ENCODE measurements at places on chromosomes 5 and 9.

- DNase-seq, result no peak
These were observed 138.9 kb downstream of the RGS3 start for GRCh38 chr9:113602126-113603047.

GRCh38 chr5:57575839-57576238, 93.2 kb upstream of the ACTBL2 start:
- DNase-seq, result no peak

DNA sequence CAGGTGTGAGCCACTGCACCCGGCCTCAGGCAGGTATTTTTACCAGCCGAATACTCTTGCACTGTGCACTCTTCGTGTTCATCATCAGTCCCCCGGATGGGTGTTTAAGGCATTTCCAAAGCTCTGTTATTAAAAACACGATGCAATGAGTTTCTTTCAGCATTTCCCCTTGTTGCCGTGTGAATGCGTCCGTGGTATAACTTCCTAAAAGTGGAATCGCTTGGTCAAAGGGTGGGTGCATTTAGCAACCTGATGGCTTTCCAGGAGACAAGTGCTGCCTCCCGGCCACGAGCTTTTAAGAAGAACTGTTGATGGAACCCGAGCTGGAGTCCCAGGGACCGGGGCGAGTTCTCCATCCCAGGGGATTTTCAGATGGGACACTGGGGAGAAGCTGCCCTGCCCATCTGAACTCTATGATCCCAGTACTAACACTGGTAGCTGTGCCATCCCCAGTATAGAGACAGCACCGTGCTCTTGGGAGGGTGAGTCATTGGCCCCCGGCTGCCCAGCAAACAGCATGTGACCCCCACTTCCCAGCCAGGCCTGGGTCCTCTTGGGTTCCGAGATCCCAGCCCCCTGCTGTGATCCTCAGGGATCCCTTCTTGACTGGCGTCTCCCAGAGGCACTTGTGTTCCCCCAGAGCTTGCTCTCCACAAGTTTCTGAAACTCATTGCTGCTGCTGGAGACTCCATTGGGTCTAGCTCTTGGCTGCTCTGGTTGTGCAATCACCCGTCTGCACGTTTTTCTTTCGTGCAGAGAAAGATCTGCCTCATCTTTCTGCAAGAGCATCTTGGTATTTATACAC, 169.5 kb upstream of the IER5L start:
- DNase-seq, result no peak

DNA sequence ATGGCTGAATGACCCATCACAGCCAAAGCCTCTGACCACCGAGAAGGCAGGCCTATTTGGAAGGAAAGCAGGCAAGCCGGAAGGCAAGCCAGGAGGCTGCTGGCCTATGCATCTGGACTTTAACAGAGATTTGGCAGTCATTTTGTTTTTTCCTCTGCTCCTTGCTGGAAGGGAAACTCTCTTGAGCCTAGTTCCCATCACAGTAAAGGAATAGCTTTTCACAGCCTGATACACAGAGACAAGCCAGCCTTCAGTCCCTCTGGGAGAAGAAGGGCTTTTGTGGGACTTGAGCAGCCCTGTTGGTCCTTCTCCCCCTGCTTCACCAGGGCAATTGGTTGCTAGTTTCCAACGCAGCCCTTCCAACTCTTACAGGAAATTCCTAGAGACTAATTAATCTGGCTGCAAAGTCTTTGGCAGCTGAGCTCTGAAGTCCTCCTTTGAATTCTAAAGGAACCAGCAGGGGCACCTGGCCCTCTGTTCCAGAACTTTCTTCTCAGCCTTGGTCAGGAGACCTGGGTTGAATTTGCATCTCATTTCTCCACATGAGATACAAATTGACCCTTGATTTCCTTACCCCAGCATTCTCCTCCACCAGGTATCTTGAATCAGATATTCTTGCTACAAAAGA, 157.3 kb upstream of the EPB41L4A start:
- DNase-seq, result no peak

DNA sequence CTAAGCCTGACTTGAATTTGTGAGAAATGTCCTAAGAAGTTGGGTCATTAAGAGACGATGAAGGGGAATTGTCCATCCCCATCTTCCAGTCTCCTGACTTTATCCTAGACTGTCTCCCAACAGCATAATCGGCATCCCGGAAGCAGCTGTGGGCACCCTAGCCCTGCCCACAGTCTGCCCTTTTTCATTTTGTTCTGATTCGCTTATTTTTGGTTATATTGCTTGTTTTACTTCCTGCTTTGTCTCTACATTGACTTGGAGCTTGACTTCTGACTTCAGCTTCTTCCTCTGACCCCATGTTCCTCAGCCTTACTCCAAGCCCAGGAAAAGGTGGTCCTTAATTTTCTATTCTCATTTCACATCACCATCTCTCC, 41.8 kb downstream of the UGCG start:
- DNase-seq, result no peak

- DNase-seq, result no peak
These were observed 2.6 kb upstream of the SQSTM1 start for GRCh38 chr5:179817890-179818745.

DNA sequence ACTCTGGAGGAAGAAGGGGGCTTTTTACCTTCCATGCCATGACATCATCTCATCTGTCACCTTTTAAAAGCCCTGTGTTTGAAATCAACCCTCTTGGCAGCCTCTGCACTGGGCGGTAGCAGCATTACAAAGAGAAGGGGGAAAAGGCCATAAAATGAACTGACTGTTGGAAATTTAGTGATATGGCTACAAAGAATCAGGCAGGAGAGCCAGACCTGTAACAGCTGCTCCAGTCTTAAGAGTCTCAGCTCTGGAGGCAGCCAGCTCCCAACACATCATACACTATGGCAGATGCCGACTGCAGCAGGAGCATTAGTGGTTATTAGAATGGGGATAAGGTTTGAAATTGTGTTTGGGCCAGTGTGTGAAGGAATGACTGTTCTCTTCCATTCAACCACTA, 257.5 kb downstream of the DMAC1 start:
- no peak for DNase-seq

DNA sequence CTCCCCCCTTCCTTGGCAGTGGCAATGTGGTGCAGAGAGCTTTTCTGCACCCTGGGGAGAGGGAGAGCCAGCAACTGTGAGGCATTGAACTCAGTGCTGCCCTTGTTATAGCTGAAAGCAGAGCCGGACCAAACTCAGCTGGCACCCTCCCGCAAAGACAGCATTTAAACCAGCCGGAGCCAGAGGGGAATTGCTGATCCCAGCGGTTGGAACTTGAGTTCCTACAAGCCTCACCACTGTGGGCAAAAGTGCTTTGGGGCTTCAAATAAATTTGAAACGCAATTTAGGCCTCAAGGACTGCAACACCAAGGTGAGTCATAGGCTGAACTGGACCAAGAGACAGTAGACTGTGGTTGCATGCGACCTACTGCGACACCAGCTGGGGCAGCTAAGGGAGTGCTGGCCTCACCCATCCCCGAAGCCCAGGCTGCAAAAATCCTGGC, 207.6 kb upstream of the CDKN2B start:
- DNase-seq, result no peak

DNA sequence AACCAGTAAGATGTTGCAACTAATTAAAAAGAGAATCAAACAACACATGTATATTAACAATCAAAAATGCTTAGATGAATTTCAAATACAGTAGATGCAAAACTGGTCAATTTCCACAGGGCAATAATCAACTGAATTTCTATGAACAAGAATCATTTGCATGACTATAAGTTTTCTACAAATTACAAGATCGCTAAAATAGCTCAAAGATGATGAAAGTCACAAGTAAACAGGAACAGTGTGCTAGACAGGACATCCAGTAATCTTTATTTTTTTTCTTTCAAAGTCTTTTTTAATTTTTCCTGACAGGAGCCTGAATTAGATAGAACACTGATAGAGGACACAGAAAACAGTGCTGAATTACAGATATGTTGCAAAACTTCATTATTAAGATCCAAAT, 608.2 kb upstream of the DAB2 start:
- no peak for DNase-seq

DNA sequence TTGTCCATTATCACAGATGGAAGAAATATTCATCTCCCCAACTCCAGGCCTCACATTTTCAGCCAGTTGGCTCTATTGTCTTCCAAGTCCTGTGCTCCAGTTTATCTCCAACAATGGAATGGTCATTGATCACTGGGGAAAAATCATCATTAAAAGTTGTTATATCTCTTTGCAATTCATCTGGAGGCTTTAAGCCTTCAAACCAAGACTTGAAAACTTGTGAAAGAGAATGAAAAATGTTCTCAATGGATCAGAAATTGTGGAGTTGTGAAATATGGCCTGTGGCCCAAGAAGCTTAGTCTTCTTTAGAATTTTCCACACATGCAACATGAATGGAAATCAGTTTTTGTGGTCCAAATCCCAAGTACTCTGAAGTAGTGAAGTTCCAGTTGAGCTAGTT, 569.6 kb downstream of the EBF1 start:
- no peak for DNase-seq

- no peak for DNase-seq
These were observed 22.7 kb upstream of the RXRA start for GRCh38 chr9:134303601-134304000.

DNA sequence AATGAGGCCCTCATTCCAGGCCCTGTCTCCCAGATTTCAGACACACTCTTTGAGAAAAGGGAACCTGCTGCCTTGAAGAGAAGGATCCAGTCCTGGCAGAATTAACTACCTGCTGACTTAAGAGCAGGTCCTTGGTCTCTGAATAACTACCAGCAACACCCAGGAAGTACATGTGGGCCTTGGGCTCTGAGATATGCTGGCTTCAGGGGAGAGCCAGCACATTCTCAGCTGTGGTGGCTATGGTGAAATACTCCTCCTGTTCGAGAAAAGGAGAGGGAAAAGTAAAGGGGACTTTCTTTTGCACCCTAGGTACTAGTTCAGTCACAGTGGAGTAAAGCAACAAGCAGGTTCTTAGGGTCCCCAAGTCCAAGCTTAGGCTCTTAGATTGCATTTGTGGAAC, 120.0 kb downstream of the HMHB1 start:
- DNase-seq, result no peak

GRCh38 chr9:117021906-117022305, 334.8 kb downstream of the TRIM32 start:
- DNase-seq, result no peak
